Amygdala (tissue), 56 donors: ENCODE measurements at places on chromosomes 5 and 9.

GRCh38 chr5:81365541-81365940, 28.4 kb downstream of the ACOT12 start:
- no peak for DNase-seq

- no peak for DNase-seq
Measured at GRCh38 chr9:9275601-9276000, 1337.2 kb downstream of the PTPRD start.

GRCh38 chr9:88164850-88165249, 26.6 kb upstream of the SPATA31C2 start:
- DNase-seq = no peak

GRCh38 chr5:2176581-2176980, 293.9 kb upstream of the IRX4 start:
- DNase-seq = no peak

DNA sequence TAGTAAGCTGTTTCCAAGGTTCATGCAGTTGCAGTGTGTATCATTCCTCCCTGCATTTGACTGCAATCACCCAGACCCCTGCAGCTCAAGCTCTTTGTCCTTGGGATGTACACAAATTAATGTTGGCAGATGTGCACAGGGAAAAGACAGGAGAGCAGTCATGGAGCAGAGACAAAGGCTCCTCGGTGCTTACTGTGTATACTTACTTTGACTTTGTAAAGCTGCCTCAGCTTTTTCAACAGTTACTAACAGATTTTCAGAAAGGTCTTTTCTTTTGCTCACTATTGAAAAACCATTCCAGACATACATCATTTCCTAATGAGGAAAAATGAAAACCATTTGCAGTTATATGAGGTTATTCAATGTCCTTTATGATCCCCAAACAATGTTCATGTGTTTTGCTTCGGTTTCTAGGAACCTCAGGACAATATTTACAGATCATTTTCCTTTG, 124.9 kb downstream of the TTC39B start:
- DNase-seq = no peak

DNA sequence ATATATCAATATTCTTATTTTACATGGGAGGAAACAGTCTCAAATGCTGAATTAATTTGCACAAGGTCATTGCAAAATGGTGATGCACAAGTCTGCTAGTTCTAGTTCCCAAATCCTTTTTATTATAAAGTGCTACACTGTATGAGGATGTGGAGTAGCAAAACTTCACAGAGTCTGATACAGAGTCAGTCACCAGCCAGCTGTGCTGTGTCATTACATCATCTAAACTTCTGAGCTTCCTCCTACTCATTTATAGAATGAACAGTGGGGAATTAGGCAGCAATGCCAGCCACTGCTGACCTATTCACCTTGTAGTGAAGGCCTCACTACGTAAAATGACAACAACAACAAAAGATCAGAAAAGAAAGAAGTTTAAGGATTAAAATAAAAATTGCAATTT, 357.8 kb downstream of the TMEM167A start:
- no peak for DNase-seq

DNA sequence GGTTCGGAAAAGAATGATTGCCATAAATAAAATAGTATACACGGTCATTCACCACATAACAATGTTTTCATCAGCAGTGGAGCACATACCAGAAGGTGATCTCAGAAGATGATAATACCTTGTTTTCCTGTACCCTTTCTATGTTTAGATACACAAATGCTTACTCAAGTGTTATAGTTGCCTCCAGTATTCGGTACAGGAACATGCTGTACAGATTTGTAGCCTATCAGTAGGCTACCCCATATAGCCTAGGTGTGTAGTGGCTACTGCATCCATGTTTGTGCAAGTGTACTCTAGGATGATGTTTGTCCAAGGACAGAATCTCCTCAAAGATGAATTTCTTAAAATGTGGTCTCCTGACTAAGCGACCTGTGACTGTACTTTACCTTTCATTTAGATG, 59.2 kb downstream of the ICE1 start:
- DNase-seq = no peak

DNA sequence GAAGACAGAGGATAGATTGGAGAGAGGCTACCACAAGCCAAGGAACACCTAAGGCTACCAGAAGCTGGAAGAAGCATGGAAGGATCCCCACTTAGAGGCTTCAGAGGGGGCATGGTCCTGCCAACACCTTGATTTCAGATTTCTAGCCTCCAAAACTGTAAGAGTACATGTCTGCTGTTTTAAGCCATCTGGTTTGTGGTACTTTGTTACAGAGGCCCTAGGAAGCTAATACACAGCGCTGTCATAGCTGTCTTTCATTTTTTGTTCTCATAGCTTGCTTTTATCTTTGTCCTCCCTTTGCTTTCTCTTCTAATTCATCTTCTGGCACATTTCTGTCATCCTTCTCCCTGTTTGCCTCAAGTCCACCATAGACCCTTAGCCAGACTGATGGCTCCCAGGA, 104.5 kb downstream of the ATP10B start:
- no peak for DNase-seq

GRCh38 chr9:125496313-125496834, 210.6 kb downstream of the MAPKAP1 start:
- DNase-seq = no peak

- DNase-seq = no peak
Measured at GRCh38 chr5:172493906-172494305, 39.6 kb upstream of the SH3PXD2B start.

DNA sequence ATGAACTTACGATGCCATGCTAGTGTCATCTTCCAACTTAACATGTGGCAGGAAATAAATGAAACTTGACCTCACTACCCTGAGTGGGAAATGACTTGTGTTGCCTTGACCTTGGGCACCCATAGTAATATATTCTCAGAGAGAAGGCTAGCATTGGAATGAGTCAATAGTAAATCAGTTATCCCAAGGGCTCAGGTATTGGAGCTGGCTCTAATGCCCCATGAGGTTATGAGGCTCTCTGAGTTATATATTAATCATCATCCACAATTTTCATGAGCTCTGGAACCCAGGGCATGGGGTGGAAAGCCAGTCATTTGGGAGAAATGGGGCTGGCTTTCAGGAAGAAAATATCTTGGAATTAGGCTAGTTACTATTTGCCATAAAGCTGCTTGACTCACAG, 42.4 kb upstream of the SMIM32 start:
- DNase-seq = no peak

- DNase-seq = no peak
Measured at GRCh38 chr5:151254556-151254955, 1.6 kb downstream of the GM2A start.

GRCh38 chr5:159681661-159682060, 234.6 kb upstream of the ADRA1B start:
- DNase-seq = no peak

DNA sequence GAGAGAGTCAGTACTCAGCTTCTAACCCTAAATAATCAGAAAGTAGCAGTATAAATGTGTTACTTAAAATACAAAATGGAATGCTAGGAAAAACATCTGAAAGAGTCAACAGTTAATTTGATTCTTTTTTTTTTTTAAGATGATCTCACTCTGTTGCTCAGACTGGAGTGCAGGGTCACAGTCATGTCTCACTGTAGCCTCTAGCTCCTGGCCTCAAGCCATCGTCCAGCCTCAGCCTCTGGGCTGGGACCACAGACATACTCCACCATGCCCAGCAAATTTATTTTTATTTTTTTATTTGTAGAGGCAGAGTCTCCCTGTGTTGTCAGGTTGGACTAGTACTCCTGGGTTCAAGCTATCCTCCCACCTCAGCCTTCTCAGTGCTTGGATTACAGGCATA, 424.9 kb downstream of the IRX2 start:
- DNase-seq = no peak

DNA sequence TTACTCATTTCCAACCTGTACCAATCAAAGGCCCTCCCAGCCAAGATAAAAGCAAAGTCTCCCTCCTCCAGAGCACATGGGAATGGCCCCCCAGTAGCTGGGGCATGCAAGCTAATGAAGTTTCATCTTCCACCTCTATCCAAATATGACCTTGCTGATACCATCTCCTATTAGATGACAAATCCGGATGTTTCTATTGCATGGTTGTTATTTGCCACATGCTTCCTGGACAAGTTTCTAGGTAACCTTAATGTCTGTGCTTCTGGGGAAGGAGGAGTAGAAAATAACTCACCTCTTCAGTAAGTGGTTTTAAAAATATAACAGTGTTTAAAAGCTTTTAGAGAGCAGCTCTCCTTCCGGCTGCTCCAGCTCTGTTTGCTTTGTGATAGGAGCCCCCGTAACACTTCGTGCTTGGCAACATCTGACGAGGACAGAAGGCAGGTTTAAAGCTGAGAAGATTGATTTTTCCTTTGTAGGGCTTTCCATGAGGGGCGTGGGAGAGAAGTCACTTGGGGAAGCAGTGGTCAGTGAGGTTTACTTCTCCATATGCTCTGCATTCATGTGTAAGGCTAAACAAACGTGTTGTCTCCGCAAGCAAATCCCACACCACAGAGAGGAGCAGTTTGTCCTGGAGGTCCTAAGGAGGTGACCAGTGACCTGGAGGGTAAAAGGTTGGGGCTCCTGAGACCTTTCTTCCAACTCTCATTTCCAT, 40.3 kb upstream of the GLRX start:
- DNase-seq = no peak

DNA sequence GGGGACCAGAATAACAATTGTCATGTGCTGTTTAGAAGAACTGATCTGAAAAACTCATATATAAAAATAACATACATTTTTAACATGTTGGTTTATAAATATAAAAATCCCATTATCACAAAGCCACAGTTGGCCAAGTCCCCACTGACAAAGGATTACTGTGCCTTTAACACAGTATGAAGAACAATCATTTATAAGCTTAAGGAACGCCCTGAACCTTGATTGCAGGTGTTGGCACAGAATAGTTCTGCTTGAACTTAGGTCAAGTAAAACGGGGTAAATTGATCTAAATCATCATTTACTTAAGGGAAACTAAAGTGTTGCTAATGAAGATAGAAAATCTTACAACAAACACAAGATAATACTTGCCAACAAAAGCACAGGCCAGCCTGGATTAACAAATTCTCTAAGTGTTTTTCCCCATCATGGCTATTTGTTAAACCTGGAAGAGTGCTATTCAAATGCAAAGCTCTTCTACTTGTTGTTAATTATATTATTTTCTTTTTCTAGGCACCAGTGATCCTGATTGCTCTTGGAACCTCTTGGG, 46.1 kb downstream of the ASTN2 start:
- no peak for DNase-seq

GRCh38 chr9:92616655-92617111, 53.2 kb downstream of the IPPK start:
- no peak for DNase-seq

GRCh38 chr5:40312205-40312604, 367.5 kb upstream of the PTGER4 start:
- DNase-seq = no peak

DNA sequence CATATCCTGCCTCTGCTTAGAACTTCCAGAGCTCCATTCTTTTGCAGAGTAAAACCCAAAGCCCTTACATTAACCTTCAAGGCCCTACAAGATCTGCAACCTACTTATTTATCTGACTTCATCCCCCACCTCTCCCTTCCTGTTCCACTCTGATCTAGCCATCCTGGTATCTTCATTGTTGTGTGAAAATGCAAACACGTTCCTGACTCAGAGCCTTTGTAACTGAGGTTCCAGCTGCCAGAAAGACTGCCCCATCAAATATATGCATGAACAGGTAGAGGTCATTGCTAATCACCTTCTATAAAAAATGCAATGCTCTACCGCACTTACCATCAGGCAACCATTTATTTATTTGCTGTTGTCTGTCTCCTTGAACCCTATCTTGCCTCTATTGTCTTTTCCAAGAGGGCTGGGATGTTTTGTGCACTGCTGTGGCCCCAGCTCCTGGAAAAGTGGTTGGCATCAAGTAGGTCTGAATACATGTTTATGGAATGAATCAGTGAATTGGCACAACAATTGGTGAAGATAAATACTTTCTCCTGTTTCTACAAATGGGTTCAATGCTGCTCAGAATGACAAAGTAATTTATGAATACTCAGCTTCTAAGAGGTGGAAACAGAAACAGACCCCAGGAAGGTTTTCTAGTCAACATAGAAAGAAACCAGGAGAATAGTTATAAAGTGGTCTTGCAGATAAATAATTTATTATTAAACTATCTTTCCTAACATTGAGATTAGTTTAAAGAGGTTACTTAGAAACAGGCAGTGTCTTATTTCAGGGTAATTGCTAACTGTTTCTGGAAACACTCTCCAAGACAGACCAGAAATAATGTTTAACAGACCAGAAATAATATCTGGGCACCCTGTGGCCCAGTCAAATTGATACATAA, 230.6 kb upstream of the CD180 start:
- no peak for DNase-seq

DNA sequence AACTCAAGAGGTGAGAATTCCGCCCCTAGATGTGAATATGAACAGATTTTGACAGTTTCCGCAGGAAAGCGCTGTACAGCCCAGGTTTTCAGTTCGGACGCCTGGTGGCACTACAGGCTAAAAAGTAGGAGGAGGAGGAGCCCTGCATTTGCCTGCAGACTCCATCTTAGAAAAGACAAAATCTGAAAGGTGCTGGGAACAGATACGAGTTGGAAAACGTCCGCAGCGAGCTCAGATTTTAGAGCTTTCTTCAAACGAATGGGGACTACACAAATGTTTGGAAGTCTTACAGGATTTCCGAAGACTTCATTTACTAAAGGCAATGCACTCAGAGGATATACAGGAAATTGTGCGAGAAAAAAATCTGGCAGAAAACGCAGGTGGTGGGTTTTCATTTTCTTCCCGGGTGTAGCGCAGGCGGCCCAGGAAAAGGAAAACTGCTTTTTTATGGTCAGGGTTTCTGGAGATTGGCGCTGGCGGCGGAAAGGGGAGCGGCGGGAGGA, 9.9 kb upstream of the PCDHB2 start:
- peak; percentile 51 for DNase-seq

- no peak for DNase-seq
Measured at GRCh38 chr5:87307796-87308423, 40.2 kb downstream of the RASA1 start.

DNA sequence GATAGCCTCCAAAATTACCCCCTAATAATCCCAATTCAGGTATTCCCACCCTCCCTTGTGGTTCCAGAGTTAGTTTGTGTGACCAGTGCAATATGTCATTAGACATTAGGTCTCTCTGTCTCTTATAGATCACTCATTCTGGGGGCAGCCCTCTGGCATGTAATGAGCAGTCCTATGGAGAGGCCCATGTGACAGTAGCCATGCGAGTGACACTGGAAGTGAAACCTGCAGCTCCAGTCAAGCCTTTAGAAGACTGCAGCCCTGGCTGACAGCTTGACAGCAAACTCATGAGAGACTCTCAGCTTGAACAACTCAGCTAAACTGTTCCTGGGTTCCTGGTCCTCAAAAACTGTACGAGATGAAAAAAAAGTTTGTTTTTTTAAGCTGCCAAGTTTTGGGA, 54.0 kb upstream of the HSPB3 start:
- no peak for DNase-seq

- no peak for DNase-seq
Measured at GRCh38 chr5:126914801-126915436, 115.4 kb downstream of the MARCHF3 start.

GRCh38 chr9:72292256-72292682, 72.7 kb downstream of the ZFAND5 start:
- DNase-seq = no peak
